ENCODE measurements at places on chromosomes 1 and 21.

DNA sequence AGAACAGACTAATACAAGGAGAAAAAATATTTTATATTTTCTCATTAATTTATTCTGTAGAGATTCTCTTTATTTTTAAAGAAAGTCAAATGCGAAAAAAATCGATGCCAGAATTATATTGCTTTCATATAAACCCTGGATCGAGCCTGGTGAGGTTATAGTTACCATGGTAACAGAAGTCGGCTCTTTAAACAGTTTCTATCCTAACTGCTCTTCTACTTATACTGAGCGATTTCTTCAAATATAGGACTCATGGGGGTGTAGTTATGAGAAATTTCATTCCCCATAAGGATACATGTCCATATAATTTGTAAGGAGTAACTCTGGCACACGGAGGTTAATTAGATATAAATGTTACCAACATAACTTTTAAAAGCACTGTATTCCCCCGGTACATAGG, 973.5 kb upstream of the NCAM2 start:
- DNase-seq: no peak

- no peak for DNase-seq
These were observed 479.2 kb upstream of the LRRC7 start for GRCh38 chr1:69088571-69088970.

DNA sequence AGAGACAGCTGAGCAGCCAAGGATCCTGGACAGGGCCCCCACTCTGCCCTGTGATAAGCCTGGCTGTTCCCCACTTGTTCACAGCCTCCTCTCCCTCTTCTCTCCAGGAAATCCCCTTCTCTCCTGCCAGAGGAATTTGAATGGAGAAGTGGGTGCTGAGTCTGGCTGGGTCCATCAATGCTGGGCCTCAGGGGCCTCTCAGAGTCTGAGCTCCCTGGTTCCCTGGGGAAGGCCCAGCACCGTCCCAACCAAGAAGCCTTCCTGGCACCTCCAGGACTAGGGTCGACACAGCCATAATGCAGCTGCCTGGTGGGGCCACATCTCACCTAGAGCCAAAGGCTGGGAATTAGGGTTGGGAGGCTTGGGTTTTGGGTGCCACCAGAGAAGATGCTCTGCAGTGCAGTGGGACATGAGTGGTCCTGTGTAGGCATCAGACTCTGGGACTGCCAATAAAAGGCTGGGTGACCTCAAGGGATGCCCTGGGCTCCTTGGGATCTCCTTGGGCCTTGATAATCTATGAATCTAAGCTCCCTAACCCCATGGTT, 2.5 kb downstream of the MYBPH start:
- no peak for DNase-seq

DNA sequence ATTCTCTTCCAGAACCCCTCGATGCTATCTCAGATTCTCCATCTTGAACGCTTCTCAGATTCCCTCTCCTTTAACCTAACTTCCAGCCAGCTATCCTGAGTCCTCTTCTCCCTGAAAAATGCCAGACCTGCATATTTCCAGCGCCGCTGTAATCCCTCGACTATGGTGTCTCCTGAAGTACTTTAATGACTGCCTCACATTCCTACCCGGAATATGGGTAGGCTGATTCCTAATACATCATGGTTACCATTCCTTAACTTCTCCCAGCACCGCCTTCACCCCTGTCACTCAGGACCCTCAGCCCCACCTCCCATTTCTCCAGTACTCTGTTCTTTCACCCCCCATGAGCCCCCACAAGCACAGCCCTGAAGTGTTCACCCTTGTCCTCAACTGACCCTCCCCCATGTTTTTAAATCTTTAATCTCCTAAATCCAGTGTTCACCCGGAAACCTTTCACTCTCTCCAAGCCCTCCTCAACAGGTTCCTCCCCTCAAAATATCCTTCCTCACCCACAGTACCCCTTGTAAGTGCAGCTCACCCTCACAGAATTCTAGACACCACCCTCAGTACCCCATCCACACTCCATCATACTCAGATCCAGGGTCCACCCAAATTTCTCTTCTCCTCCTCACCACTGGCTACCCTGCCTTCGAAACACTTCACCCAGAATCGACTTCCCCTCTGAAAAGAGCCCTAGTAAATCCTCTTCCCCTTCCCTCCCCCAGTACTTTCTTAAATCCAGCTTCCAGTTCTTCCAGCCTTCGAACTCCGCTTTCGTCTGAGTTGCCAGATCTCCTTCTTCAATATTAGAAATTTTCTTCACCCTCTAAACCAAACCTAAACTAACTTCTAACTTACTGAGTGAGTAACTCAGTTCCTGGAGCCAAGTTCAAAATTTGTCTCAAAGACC, 922 bp downstream of the CPT2 start:
- DNase-seq: no peak

DNA sequence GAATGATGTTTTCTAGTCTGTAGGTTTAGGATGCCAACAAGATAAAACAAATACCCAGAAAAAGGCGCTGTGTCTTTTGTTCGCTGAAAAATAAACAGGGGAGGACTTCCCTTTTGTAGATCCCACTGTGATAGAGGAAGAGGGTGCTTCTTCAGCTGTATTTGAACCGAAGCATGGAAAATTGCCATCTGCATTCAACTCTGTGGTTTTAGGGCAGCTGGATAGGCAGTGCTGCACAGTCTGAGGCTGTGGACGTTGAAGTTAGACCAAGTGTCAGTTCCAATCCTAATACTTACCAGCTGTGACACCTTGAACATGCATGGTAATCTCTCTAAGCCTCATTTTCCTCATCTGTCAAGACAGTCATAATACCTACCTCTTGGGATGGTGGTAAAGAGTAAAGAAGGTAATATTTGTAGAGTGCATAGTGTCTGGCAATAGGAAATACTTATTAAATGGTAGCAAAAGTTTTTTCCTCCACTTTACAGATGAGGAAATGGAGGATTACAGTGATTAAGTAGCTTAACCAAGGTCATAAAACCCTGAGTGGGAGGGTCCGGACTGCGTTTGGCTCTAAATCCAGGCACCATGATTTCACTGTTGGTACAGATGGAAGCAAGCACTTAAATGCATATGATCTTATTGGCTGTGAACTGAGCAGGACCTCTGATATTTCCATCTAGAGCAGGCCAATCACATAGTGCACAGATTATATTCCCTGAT, 48.5 kb downstream of the UTP25 start:
- DNase-seq: no peak

- no peak for DNase-seq
These were observed 17.5 kb downstream of the BACH1 start for GRCh38 chr21:29316029-29316742.

- no peak for DNase-seq
These were observed 23.0 kb downstream of the TMCC2 start for GRCh38 chr1:205250699-205251098.

DNA sequence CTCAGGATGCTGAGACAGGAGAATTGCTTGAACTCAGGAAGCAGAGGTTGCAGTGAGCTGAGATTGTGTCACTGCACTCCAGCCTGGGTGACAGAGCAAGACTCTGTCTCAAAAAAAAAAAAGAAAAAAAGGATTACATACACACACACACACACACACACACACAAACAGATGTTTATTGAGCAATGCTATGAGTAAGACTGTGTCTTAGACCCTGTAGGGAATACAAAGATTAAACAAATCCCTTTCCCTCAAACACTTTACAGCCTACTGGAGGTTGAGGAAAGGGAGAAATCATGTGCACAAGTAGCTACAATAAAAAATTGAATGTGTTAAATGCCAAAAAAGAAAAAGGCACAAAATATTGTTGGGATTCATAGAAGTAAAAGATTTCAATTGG, 58.1 kb downstream of the RPAP2 start:
- DNase-seq: no peak

DNA sequence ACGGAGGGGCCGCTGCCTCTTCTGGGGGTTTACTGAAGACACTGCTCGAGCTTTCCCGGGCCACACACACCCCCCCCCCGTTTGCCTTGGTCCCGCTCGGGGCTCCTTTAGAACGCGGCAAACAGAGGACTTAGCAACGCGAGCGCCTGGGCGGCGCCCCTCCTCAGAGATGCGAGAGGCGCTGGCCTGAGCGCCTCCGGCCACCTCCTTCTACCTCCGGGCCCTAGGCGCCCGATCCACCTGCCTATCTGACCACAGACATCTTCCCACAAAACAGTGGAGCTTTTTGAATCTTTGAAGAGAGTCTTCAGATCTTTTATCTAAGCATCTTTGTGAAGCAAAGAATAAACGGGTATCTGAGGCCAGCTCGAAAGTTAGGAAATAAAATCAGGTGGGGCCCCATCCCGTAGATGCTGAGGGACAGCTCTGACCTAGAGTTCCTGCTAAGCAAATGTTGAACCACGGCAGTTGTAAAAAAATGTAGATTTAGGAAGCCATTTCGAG, 436 bp upstream of the TTLL7 start:
- DNase-seq: no peak

- DNase-seq: no peak
These were observed 13.0 kb upstream of the CCDC190 start for GRCh38 chr1:162873671-162874666.

- DNase-seq: no peak
These were observed 720 bp downstream of the LIN9 start for GRCh38 chr1:226308166-226308722.
